ENCODE measurements at places on chromosomes 4 and X.
A peak's percentile ranks its signal among the peaks of the same experiment; 100 is the strongest.

DNA sequence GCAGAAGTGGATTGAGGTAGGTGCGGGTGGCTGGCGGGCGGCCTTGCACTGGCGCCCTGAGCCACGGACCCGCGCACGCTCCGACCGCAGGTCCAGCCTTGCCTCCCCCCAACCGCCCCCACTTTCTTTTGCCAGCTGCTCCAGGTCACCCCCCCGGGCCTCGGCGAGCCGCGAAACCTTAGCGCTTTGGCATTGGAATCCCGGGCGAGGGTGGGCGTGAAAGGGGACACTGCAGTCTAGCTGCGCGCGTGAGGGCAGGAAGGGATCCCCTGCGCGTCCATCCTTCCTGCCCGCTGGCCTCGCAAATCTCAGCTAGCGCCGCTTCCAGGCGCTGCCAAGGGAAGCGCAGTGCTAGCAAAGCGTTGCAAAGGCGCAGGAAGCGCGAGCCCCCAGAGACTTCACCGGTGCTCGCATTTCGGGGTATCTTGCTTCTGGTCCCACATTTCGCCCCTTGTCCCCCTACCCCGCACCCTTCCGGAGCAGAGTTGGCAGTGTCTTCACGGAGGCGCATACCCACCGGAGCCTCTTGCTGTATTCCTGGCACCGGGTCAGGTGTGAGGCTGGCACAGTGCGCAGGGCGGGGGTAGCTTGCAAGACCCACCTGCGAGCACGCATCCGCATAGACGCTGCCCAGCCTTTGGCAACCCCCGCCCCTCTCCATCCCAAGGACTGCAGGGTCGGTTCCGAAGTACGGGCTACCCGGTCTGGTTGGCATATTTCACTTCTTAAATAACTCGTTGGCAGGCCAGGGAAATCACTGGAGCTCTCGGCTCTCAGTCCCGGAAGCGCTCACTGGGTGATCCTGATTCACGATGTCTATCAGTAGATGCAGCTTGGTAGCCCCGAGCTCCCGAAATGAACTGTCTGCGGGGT, 104.4 kb downstream of the UCHL1 start:
- no peak for DNase-seq

GRCh38 chrX:69158166-69158980, 6.9 kb downstream of the PJA1 start:
- DNase-seq: no peak

- no peak for DNase-seq
These were observed 218.9 kb upstream of the PPP1R2C start for GRCh38 chrX:42996861-42997260.

DNA sequence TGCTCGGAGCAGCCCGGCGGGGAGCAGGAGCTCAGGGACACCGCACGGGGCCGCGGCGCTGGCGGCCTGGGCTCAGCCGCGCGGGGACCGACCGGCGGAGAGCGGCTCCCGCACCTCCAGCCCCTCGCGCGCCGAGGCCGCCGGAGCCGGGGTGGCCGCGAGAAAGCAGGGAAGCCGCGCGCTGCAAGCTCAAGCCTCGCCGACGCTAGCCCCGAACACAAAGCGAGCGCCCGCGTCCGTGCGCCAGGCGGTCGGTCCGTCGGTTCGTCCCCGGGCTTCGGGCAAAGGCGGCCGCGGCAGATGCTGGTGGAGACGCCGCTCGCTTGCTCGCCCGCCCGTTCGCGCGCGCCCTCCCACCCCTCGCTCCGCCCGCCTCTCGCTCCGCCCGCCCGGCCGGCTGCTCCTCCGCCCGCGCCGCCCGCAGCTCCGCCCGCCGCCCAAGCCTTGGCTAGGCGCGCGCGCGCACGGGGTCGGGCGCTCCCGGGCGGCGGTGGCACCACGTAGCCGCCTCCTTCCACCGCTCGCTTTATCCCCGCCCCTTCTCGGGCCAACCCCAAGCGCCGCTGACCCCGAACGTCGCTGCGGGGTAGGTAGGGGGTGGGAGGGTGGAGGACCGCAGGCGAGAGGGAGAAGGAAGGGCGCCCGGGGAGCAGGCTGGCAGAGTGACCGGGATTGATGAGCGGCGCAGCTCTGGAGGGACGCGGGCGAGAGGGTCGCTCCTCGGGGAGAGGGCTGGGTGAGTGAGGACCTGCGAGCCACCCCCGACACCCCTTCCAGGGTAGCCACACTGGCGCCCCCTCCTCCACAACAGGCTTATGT, at the start of gene TSPAN5:
TSPAN5 (minus strand) TSS at position 325 of the 819 bp plus-strand sequence.
- DNase-seq: peak; percentile 82

- DNase-seq: no peak
These were observed 46.4 kb upstream of the GATB start for GRCh38 chr4:151807220-151807619.

DNA sequence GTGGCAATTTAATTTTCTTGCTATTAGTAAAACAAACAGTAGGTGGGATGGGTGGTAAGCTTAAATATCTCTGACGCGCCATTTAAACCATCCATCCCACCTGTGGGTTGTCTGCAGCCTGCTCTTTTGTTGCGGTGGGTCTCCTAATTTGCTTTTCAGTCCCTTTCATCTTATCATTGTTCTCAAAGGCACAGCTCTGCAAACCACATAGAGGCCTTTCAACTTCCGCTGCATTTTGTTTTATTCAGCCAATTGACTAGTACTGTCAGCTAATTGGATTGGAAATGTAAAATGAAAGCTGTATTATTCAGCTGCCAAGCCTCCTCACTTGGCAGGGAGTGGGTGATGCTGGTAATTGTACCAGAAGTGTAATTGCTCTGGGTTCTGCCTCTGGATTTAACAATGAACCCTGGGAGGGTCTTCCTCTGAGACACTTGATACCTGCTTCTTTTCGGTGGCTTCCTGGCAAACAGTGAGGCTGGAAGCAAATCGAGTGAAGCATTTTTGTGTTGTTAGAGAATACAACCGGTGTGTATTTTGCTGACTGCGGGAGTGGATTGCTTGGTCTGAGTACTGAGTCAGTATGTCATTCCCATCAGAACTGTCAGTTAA, 165.6 kb downstream of the FRAS1 start:
- DNase-seq: no peak
